NCI-H2081 (cell line): ENCODE measurements at places on chromosomes 1 and 21.
A peak's percentile ranks its signal among the peaks of the same experiment; 100 is the strongest.

- DNase-seq = no peak
These were observed 46.2 kb downstream of the DDR2 start for GRCh38 chr1:162678439-162678838.

GRCh38 chr1:20248971-20249612 is 41.6 kb upstream of the VWA5B1 start:
- DNase-seq = no peak

GRCh38 chr1:156048663-156049258 is 4.8 kb downstream of the UBQLN4 start:
- no peak for DNase-seq

- DNase-seq = no peak
These were observed 10.0 kb downstream of the TP53BP2 start for GRCh38 chr1:223835754-223836153.

- DNase-seq = no peak
These were observed 26.3 kb upstream of the CD34 start for GRCh38 chr1:207937204-207937603.

DNA sequence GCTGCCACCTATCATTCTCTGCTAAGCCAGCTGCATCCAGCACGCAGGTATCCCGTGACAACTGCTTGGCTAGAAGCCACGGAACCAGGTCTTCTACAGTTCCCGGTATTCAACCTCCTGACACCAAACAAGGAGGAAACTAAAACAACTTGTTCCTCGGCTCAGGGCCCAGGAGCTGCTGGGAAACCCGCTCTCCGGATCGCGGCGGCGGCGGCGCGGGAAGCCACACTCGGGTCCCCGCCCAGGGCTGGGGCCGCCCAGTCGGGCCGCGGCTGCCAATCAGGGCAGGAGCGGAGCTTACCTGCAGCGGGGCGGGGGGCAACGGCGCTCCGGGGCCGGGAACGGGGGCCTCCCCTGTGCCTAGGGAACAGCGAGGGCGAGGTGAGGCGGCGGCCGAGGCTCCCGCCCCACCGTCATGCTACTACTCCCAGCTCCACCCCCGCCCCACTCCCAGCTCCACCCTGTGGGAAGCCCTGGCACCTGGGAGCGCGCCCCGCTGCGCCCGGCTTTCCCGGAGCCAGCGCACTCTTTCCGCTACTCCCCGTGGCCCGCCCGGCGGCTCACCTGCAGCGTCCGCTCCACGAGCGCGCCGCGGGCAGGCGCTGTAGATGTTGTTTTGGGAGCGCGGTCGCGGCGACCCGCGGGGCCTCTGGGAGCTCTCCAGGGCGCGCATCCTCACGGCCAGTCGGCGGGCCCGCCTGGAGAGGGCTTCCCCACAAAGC is 12.1 kb downstream of the IL24 start:
- DNase-seq = peak; percentile 86

DNA sequence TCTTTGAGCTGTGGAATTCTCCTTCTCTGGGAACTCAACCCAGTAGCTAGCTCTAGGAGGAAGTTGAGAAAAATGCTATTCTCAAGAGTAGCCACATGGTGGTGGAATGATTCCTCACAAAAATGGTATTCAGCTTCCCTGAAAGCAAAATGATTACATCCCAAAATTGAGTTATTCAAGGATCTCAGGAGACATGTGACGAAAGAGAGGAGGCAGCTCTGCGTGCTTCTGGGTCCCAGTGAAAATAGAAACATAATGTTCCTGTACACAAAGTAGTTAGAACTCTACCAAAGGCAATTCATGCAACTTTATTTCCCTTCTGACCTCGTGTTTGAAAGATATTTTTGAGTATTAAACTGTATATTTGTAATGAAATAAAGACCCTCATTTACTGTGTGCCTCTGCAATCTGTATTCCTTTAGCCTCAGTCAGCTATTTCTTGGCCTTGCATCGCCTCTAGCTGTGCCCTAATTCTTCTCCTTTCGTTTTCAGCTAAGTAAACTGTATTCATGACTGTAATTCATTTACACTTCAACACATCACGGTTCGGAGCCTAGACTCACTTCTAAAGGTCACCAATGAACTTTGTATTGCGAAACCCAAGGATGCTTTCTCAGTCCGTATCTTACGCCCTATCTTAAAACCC is 167.3 kb downstream of the FASLG start:
- DNase-seq = peak; percentile 22

- DNase-seq = no peak
These were observed 188.5 kb downstream of the PRDM2 start for GRCh38 chr1:13888351-13888986.

GRCh38 chr1:206579747-206580437 is 32.4 kb downstream of the EIF2D start:
- DNase-seq = no peak

GRCh38 chr21:16534408-16535101 is 804.8 kb downstream of the USP25 start:
- no peak for DNase-seq

DNA sequence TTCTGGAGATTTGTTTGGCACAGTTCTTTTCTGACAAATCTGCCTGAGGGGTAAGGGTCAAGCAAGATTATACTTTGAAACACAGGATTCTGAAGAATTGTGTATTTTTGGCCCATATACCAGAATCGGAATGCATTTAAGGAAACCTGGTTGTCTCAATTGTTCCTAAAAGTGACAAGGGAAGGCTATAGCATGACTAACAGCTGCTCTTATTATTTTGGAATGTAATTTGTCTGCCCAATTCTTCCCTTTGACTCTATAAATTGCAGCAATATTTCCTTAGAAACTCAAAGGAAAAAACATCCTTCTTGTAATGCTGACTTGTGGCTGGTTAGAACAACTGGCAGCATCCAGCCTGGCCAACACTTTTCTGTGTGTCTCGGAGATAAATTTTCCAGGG is 15.8 kb upstream of the VCAM1 start:
- DNase-seq = no peak

- DNase-seq = no peak
These were observed 5.1 kb upstream of the TMCO4 start for GRCh38 chr1:19804831-19805251.
